Activated CD8-positive, alpha-beta memory T cell treated with anti-CD3 and anti-CD28 coated beads for 24 hours (primary cell): ENCODE measurements at places on chromosomes 5 and 9.

DNA sequence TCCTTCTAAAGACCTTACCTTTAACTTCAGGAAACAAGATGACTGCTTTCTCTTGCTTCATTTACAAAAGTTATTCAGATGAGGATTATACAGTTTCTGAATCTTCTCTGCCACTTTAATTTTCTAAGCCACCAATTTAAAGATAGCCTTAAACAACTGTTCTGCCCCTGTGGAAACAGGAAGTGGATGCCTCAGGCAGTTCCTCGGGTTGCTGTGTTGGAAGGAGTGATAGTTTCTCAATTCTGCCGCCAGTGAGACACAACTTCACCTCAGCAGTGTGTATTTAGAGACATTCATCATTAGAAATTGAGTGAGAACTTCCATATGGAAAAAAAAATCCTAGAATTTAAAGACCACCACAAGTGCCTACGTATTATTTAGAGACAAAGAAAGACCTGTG, 475.1 kb upstream of the WWC1 start:
- no peak for DNase-seq

DNA sequence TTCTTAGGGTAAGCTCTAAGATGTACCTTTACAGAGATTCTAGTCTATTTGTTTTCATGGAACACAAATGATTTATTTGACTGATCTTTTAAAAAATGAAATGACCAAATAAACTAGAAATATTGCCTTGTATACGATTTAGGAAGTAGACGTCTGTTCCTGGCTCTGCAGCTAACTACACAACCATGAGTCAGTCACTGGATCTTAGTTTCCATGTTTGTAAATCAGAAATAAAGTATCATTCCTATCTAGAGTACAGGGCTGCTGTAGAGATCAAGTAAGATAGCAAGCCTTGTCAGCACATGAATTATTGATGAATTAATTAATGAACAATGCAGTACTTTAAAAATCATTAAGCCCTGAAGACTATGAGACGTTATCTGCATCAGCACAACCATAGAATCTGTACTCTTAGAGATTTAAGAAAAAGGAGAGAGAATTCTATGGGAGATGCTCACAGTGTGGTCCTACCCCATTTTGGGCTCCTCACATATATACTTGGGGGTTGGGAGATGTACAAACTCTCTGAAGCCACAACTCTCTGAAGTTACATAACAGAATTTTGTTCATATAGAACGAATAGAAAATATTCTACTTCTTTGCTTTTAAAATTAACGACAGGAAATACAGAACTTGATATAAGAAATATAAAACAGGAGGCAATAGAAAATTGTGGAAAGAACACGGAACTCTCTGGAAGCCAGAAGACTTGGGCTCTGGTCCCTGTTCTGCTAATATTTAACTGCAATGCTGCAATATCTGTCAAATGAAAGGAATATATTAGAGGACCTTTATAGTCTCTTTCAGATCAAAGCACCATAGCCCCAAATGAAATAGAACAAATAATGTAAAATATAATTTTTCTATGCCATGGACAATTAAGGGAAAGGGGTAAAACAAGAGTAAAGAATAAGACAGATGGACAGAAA, 48.4 kb upstream of the HNRNPA0 start:
- no peak for DNase-seq

DNA sequence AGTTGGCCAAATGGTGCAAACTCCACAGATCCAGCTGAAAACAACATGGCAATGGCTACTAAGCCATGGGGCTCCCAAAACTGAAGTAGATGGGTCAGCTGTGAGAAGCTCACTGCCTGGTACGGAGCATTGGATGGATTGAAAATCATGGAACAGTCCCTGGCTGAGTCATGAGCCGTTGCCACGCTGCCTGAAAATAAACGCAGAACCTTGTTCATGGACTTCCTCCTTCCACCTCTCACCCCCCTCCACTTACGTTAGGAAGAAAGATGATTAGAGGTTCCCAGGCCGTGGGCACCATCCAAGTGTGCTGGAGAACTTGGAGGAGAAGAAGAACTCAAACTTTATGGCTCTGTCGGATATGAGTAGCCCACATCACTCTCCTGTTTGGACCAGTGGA, 6.8 kb upstream of the DIPK1B start:
- no peak for DNase-seq

DNA sequence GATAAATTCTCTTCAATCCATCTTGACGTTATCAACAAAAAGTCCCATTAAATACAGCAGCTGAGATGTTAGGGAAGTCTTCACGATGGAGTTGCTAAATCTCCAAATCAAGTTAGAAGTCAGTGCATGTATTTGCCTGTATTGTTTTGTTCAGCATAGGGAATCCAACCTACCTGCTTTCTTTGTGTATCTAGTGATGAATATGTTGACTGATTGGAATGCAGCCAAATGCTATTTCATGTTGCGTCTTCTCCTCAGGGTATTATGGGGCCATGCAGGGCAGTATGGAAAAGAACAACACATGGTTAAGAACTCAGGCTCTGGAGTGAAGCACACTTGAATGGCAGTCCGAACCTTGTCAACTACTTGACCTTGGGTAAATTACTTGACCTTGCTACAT, 529.5 kb upstream of the ZNF462 start:
- DNase-seq: no peak

DNA sequence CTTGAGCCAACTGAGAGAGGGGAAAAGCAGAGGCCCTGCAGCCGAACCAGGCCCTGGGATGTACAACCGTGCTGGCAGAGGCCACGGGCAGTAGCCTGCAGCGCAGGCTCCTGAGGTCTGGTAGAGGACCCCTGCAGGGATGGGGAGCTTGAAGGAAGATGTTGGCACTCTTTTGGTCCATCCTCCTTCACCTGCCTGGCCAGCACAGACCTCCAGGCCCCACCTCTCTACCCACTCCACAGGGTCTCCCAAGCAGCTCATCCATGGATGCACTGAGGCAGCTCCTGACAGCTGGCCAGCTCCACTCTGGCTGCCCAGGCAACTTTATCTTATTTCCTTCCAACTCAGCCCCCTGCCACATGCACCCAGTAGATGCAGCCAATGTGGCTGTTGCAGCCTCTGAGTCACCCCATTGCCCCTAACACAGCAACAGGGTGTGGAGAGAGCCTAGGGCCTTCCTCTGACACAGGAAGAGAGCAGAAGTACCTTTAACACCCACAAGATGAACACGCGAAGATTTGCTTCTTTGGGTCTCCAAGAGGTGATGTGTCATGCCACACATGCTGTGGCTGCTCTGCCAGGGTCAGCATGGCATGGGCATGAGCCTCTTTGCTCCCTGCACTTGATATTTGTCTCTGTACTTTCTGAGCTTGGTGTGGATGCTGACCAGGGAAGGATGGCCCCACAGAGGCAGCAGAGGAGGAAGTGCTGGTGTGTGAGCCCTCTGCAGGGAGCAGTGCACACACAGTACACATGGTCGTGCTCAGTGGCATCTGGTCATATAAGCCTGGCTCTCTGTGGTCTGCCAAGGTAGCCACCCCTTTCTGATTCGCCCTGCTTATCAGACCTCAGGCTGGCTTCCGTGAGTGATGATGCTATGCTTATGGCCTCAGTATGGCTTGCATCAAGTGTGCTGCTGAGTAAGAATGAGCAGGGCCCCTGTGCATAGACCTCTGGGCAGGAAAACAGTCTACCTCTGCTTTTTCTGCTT, 117.2 kb downstream of the NRG2 start:
- DNase-seq: no peak

DNA sequence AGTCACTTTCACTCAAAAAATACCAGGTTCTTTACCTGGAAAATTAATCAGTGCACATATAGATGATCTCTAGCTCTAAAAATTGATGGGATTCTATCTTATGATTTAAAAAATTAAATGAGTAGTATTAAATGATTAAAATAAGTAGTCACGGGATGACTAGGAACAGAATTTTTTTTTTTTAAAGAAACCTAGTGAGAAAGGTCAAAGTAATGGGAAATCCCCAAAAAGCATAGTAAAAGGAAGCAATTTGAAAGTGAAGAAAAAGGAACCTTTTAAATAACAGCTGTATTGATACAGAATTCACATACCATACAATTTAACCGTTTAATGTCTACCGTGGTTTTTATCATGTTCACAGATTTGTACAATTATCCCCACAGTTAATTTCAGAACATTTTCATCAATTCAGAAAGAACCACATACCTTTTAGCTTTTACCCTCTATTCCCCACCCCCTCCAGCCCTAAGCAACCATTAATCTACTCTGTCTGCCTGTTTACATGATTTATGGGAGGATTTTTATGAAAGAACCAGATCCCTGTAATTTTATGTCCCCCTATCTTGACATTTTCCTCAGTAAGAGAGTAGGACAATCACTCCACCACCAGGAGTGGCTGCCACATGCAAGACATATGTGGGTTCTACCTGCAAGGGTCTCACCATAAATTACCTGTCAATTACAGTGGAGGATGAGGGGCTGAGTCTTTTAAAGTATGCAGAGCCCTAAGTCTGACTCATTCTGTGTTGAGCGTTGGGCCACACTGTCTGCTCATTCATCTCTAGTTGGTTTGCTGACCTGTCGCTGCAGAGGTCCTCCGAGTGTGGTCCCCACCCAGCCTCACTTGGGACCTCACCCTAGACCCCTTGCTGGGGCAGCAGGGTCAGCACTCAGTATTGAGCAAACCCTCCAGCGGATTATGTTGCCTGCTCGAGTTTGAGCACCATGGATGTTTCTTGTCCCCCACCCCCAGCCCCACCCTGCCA, 16.0 kb downstream of the ANKRD33B start:
- peak; percentile 43 for DNase-seq

- DNase-seq: no peak
Measured at GRCh38 chr9:22134390-22134789, 125.3 kb upstream of the CDKN2B start.

- no peak for DNase-seq
Measured at GRCh38 chr5:128355961-128356360, 182.1 kb downstream of the FBN2 start.

DNA sequence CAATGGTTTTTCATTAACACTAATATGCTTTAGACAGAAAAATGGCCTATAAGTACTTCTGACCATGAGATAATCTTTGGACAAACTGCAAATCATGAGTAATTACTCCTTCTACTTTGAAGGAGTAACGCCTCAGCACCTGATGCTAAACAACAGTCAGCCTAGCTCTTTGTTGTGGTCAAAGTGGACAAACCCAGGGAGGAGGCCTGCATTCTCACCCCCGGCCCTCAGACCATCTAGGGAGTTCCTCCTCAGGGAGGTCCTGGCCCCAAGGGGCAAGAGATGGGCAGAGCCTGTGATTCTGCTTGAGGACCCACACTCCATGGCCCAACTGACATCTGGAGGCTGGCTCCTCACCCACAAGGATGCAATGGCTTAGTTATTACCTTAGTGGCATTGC, 48.2 kb upstream of the ANGPTL2 start:
- no peak for DNase-seq

DNA sequence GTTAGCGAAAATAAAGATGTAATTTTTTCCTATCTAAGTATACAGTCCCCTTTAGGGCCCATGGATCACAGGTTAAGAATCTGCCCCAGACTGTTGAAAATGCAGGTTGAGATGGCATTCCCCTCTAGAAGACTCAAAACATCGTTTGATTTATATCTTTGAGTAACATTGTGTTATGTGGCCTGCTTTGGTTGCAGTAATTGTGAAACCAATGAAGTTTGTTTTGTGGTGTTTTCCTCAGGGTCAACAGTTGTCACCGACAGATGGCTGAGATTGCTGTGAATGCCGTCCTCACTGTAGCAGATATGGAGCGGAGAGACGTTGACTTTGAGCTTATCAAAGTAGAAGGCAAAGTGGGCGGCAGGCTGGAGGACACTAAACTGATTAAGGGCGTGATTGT, 7.8 kb downstream of the CCT5 start:
- no peak for DNase-seq

- DNase-seq: no peak
Measured at GRCh38 chr5:140875085-140876065, at the start of gene PCDHA12. TSS of gene PCDHA12 (plus strand) at chr5:140875308. CDS start at chr5:140875473, 165 bp downstream.

DNA sequence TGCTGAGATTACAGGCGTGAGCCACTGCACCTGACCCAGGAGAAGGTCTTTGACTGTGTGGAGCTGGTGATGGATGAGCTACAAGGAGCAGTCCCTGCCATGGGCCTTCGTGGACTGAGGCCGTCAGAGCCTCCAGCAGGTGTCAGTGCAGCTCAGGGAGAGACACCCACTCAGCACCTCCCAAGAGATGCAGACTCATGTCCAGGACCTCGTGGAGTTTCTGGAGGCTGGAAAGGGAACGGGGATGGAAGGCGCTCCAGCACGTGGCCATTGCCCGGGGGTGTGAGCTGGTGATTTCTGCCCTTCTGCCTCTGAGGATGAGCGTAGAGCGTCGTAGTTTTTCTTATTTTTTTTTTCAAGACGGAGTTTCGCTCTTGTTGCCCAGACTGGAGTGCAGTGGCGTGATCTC, 9.5 kb downstream of the TOR4A start:
- no peak for DNase-seq

DNA sequence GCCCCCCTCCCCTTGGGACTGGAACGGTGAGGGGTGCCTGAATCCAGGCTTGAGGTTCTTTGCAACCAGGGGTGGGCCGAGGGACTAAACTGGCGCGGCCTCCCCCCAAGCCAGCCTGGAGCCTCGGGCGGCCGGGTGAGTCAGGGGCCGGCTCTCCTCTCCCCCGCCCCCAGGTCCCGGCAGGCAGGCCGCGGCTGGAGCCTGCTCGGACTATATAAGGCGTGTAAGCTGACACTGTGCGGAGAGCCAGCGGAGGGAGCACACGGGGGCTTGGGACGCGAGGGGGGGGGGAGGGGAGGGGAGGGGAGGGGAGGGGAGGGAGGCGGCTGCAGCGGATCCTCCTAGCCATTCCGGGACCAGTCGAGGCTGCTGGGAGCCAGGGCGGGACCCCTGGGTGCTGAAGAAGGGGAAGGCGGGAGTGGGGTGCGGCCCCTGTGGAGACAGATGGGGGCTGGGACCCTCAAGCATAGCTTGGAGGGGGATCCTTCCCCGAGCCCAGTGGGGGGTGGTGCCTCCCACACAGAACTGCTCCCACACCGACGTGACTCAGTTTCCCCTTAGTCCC, 595 bp downstream of the PDLIM7 start:
- no peak for DNase-seq

DNA sequence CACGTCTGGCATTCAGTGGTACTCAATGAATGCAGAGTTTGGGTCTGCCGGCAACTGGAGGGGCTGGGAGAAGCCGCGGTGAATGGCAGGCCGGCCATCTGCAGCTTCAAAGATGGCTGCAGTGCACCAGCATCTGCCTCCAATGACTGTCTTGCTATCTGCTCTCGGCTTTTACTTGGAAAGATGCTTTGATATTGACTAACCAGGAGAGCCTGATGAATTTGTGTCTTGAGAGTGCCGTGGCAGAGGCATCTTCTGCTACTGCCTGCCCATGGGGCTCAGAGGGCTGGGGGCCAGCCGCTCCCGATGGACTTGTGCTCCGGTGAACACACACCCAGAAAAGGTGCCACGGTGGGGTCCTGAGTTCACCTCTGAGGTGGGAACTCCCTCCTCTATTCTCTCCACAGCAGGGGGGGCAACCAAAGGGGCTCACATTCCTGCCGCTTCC, 164.5 kb downstream of the COL23A1 start:
- peak; percentile 33 for DNase-seq

DNA sequence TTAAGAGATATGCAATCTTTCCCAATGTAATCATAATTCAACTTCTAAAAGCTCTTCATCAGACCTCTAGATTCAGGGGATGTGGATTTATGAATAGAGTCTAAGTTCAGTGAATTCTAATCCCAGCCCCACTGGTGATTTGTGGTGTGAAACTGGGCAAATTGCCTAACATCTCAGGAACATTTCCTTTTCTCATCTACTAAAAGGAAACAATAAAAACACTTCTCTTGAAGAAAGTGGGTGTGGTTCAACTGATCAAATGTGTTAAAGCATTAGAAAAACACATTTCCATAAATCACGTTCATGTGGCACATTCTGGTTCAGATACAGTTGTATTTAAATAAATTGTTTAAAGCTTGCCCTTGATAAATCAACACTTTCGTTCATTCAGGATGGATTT, 631.7 kb upstream of the CDH6 start:
- no peak for DNase-seq

- no peak for DNase-seq
Measured at GRCh38 chr5:164186550-164186949, 681.1 kb downstream of the MAT2B start.
